ENCODE measurements at places on chromosomes 3 and 15. TPM values are rescaled to one million over a fixed set of nuclear protein-coding genes. Genes with fewer than 3 reads are reported as not detected.

Gene RBP2
- not detected for total RNA-seq

Gene ALAS1
- total RNA-seq = 34.0 TPM

Gene XCR1
- total RNA-seq = 0.23 TPM

Gene TM6SF1
- total RNA-seq = 3.3 TPM

Gene GPR62
- not detected for total RNA-seq

Gene PAK2
- 33.1 TPM for total RNA-seq

Gene SPATA12
- under 0.01 TPM for total RNA-seq

Gene GNAT1
- total RNA-seq = not detected

Gene MKRN3
- total RNA-seq = 0.90 TPM

Gene ACVR2B
- 1.4 TPM for total RNA-seq

Gene IL17RE
- total RNA-seq = 0.23 TPM

Gene RETNLB
- not detected for total RNA-seq

Gene WDR93
- total RNA-seq = not detected

Gene C3orf49
- total RNA-seq = not detected

Gene CLDN11
- 280 TPM for total RNA-seq

Gene SLC22A14
- 0.23 TPM for total RNA-seq

Gene ARHGEF26
- 0.12 TPM for total RNA-seq

Gene LIPC
- total RNA-seq = 3.2 TPM

Gene ZNF774
- total RNA-seq = 1.7 TPM

Gene PPP2R3A
- total RNA-seq = 7.0 TPM

Gene CCR9
- total RNA-seq = not detected

Gene GOLGA8R
- 2.8 TPM for total RNA-seq

Gene KNSTRN
- 10.5 TPM for total RNA-seq

Gene CRYGS
- 0.75 TPM for total RNA-seq

Gene SLMAP
- 18.4 TPM for total RNA-seq

Gene OR5K2
- not detected for total RNA-seq

Gene ALPK3
- total RNA-seq = 0.12 TPM

Gene ADAMTS7
- total RNA-seq = 8.9 TPM

Gene LYZL4
- total RNA-seq = 0.23 TPM

Gene LDHAL6B
- not detected for total RNA-seq

Gene CKMT1B
- total RNA-seq = not detected

Data from smooth muscle cell of the coronary artery (primary cell).